Activated CD4-positive, CD25-positive, alpha-beta regulatory T cell treated with anti-CD3 and anti-CD28 coated beads, Interleukin-2, amount 50 U/mL, for 24 hours (primary cell): ENCODE measurements at places on chromosomes 7 and 10.
A peak's percentile ranks its signal among the peaks of the same experiment; 100 is the strongest.

DNA sequence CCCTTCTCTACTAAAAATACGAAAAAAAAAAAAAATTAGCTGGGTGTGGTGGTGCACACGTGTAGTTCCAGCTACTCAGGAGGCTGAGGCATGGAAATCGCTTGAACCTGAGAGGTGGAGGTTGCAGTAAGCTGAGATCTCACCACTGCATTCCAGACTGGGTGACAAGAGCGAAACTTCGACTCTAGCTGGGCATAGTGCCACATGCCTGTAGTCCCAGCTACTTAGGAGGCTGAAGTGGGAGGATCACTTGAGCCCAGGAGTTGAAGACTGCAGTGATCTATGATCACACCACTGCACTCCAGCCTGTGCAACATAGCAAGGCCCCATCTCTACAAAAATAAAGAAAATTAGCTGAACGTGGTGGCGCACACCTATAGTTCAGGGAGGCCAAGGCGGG lies 1.2 kb upstream of the SPACDR start:
- ATAC-seq = no peak

- no peak for ATAC-seq
Observed at GRCh38 chr7:113267885-113268284, 149.5 kb upstream of the SMIM30 start.

DNA sequence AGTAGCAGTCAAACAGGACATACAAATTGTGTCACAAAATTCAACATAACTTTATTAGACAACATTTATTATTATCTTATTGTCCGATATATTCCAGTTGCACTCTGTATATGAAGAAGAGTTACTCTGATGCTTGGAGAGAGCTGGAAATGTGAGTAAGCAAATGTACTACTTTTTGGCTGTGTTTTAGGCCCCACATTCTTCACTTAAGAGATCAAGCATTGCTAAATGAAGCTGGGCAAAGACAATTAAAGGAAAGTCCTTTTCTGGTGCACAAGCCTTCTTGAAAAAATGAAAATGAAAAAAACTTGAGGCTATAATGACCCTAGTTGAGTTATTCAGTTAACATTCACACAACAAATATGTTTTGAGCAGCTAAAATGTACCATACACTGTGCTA lies 26.1 kb downstream of the MYPN start:
- no peak for ATAC-seq

DNA sequence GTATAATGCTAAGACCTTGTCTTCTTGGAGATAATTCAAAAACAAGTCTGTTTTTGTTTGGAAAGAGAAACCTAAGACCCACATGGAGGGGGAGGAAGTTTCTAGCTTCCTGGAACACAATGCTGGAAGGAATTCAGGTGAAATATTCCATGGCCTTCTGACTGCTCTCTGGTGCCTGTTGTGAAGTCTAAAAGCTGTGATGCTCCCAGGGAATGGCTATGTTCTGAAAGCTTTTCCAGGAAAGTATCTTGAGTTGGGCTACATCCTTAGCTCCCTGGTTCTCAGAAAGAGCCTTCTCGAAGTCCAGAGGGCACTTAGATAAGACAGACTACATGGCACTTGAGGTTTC lies 12.5 kb upstream of the PFKP start:
- no peak for ATAC-seq

DNA sequence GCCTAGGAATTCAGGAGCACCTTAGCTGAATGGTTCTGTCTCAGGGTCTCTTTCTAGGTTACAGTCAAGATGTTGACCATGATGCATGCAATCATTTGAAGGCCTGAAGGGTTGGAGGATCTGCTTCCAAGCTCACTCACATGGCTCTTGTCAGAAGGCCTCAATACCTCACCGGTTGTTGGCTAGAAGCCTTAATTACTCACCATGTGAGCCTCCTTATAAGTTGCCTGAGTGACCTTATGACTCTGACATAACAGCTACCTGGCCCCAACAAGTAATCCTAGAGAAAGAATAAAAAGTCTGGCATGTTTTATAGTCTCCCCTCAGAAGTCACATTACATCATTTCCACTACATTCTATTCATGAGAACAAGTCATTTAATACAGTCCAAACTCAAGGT lies 3.4 kb upstream of the C1GALT1 start:
- no peak for ATAC-seq

DNA sequence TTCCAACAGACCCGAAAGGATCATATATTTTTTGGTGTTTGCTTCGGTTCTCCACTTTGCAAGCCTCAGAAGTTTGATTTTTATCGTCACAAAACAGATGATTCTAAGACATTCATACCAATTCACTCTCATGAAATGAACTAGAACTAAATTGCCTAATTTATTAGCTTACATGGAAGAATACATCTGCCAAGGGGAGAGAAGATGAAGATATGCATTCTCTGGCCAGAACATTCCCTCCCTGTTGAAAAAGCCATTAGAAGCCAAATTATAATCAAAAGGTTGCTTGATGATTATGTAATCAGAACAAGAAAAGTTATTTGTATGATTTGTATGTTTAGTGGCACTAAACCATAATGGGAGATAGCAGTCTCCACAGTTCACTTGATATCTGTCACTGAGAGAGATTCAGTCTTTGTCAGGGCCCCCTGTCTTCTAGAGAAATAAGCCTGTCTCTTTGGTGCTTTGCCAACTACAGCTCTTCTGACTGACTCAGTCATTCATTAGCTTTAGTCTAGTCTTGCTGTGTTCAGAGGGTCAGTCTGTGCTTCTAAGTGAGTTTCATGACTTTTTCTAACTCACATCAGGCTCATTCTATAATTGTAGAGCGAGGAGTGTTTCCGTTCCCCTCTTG lies 95.3 kb upstream of the GNAI1 start:
- no peak for ATAC-seq

GRCh38 chr10:110337906-110338305 lies 33.2 kb upstream of the SMNDC1 start:
- no peak for ATAC-seq

- no peak for ATAC-seq
Observed at GRCh38 chr10:70341016-70341415, 41.4 kb downstream of the LRRC20 start.

DNA sequence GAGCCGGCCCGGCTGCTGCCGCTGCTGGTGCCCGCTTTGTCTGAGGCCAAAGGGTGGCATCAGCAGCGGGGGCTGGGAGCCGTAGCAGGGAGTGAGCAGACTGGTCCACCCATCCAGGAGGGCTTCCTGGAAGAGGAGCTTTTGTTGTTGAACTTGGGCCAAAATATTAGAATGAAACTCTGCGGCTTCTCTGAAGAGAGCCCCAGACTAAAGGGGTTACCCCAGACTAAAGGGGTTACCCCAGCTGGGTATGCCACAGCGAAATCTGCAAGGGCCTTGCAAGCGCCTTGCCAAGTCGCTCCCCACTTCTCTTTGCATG lies 154.7 kb upstream of the ZMIZ1 start:
- ATAC-seq = no peak

- ATAC-seq = no peak
Observed at GRCh38 chr7:104091242-104091641, 101.8 kb upstream of the RELN start.

DNA sequence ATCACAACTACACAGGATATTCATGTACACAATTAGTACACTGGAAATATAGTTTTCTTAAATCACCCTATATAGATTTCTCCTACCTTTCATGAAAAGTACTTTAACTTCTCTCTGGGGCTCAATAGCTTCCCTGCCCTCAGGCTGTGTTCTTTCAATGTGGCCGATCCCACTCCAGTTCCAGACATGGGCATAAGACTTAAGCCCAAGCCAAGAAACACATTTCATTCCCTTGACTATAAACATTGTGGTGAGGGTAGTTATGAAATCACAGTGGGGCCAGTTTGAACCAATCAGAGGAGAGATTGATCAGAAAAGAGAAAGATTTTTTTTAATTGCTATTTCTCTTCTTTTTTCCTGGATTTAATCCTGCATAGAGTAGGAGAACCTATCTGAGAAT lies 904.6 kb upstream of the SORCS1 start:
- no peak for ATAC-seq

GRCh38 chr7:111006691-111007090 lies 84.2 kb upstream of the LRRN3 start:
- ATAC-seq = no peak

DNA sequence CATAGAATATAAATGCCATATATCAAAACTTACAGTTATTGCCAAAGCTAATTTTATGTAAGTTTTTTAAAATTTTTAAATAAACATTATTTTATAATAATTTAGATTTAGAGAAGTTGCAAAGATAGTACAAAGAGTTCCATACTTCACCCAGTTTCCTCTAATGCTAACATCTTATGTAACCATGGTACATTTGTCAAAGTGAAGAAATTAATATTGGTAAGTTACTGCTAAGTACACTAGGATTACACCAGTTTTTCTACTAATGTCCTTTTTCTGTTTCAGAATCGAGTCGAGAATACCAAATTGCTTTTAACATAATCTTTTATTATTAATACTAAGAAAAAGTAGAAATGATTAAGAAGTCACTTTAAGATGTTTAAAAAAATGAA lies 29.2 kb downstream of the CSGALNACT2 start:
- ATAC-seq = no peak

DNA sequence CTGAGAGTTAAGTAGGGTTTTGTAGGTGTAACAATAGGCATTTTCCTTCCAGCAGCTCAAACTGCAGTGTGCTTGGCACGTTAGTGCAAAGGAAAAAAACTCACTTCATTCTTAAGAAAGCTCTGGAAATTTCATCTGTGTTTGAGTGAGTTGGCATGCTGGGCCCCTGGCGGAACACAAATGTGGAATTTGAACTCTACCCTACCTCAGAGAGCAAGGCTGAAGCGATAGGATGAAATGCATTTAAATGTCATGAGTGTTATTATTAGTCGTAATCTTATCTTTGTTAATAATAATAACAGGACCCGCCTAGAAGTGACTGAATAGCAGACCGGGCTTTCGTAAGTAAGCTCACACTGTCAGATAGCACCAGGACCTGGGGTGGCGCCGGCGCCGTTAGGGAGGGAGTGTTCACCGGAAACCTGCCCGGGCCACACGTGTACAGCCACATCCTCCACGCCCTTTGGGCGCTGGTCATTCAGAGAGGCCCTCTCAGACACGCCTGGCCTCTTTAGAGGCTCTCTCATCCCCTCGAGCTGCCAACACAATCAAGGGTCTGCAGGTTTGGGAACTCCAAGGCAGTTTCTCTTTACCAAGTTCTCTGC lies 63.5 kb downstream of the GRK5 start:
- ATAC-seq = peak; percentile 77

DNA sequence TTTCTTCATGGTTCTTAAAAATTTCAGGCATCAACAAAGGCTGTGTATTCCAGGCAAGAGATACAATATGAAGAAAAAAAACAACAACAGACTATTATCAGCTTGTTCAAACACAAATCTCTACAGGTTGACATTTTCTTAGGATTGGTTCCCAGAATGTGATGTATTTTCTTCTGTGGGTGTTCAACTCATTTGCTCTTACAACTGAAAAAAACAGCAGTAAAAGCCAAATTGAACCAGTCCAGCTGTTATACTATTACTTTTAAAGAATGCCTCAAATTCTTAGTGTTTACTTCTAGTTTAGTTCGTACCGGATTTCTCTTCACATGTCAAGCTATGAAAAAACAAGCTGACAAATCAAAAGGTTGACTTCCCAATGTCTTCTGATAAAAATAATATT lies 60.7 kb downstream of the CNTNAP2 start:
- no peak for ATAC-seq

DNA sequence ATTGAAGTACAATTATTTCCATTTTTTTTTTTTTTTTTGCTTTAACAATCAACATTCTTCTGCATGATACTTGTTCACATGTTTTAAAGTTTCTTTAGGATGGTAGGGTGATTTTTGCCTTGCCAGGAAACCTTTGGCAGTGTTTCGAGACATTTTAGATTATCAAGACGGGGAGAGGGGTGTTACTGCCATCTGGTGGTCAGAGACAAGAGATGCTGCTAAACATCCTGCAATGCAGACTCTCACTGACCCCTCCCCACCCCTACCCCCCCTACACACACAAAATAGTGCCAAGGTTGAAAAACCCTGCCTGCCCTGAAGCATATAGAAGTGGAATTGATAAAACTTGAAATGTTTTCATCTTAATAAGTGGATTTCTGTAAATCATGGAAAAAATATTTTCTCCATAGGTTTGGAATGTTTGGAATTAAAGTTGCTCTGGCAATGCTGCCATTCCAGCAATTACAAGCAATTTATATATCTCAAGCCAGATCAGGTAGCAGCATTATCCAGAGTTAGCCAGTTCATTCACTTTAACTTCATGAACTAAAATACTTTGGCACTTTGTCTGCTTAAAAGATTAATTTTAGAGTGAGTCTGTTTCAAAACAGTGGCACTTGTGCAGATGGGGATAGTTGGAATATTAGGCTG lies 62.1 kb downstream of the SDHAF3 start:
- ATAC-seq = peak; percentile 58

DNA sequence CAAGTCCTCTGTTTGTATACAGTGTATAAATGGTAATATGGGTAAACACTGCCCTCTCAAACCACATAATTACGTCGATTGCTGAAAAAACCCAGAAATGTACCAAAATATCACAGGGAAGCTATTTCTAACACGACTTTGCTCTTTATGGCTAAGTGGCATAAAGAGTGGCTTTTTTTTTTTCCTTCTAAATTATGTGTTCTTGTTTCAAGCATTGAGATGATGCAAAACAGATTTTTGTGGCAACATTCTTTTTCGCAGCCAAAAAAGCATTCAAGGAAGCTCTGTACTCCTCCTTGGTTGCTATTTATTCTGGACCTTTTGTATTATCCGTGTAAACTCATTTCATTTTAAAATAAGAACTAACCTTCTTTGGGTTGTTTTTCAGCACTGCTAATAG lies 138.9 kb downstream of the VTI1A start:
- no peak for ATAC-seq

DNA sequence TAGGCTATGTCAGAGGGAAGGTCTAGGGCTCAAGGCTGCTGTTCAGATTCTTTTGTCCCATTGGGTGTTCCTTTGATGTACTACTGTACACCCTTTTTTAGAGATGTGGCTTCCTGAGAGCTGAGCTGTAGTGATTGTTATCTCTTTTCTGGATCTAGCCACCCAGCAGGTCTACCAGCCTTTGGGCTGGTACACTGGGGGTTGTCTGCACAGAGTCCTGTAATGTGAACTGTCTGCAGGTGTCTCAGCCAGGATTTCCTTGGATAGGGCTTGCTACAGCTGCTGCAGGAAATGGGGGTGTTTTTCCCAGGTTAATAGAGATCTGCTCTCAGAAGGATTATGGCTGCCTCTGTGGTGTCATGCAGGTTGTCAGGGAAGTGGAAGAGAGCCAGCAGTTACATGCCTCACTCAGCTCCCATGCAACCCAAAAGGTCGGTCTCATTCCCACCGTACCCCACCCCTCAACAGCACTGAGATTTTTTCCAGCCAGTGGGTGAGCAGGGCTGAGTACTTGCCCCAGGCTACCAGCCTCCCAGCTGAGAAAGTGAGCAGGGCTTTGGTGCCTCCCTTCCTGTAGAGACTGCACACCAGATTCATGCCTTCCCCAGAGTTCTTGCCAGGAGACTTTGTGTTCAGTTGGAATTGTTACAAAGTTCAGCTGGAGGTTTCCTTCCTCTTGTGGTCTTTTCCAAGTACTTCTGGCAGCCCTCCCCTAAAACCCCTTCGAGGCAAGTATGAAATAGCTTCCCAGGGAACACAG lies 63.3 kb downstream of the ZNF107 start:
- no peak for ATAC-seq

GRCh38 chr7:51802718-51803117 lies 486.1 kb upstream of the COBL start:
- ATAC-seq = no peak

GRCh38 chr7:94630855-94631254 lies 25.1 kb downstream of the SGCE start:
- no peak for ATAC-seq
